ENCODE measurements at places on chromosomes 1 and 21.
A peak's percentile ranks its signal among the peaks of the same experiment; 100 is the strongest.

- DNase-seq, result no peak
These were observed 8.0 kb downstream of the LMO4 start for GRCh38 chr1:87336623-87337067.

- DNase-seq, result no peak
These were observed 271.3 kb upstream of the RGS18 start for GRCh38 chr1:191886977-191887376.

GRCh38 chr1:189787201-189787600 is 690.5 kb downstream of the BRINP3 start:
- no peak for DNase-seq

DNA sequence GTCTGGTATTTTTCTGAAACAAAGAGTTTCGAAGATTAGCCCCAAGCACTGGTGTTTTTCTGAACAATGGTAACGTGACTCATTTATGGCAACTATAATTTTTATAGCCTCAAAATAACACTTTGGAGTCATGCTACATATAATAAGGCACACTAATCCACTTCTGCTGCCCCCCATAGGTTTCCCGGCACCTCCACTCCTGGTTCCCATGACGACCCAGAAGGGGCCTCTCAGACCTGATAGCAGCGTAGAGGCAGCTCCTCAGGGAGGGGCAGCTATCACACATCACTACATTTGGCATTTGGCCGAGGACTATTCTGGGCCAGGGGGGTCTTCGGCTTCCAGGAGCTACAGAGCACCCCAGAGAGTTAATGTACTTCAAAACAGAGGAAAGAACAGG is 23.3 kb downstream of the CAPN8 start:
- DNase-seq, result no peak

GRCh38 chr1:85566890-85567289 is 13.7 kb upstream of the CCN1 start:
- no peak for DNase-seq

DNA sequence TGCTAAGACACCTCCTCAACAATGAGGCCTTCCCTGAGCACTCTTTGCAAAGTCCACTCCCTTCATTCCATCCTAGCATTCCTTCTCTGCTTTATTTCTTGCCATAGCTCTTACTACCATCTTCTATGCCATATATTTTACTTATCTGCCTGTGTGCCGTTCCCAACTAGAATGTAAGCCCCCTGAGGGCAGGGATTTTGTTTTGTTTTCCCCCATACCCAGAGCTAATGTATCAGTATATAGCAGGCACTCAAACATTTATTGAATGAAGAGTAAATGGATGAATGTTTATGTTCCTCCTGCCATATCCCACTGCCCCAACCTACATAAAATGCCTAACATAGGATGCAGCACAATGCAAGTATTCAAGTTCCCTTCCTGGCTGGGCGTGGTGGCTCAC is 14.9 kb upstream of the PPP1R15B start:
- no peak for DNase-seq

DNA sequence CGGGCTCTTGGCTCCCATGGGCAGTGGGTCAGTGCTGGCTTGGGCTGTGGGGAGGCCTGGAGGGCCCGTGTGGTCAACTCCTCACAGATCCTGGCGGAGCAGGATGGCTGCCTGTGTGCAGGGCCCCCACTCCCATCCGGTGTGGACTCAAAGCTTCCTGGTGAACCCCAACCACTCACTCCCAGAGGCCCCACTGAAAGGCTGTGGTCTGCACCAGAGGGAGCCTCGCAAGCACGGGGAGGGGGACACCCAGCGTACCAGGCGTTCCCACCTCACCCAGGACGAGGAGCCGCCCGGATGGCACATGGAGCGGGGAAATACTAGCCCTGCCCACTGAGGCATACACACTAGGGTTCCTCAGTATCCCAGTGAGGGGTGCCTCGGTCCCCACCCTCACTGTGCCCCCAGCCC is 75.4 kb upstream of the ACTRT2 start:
- no peak for DNase-seq

- DNase-seq, result peak; percentile 58
These were observed 15.0 kb downstream of the SKI start for GRCh38 chr1:2242814-2243725.

DNA sequence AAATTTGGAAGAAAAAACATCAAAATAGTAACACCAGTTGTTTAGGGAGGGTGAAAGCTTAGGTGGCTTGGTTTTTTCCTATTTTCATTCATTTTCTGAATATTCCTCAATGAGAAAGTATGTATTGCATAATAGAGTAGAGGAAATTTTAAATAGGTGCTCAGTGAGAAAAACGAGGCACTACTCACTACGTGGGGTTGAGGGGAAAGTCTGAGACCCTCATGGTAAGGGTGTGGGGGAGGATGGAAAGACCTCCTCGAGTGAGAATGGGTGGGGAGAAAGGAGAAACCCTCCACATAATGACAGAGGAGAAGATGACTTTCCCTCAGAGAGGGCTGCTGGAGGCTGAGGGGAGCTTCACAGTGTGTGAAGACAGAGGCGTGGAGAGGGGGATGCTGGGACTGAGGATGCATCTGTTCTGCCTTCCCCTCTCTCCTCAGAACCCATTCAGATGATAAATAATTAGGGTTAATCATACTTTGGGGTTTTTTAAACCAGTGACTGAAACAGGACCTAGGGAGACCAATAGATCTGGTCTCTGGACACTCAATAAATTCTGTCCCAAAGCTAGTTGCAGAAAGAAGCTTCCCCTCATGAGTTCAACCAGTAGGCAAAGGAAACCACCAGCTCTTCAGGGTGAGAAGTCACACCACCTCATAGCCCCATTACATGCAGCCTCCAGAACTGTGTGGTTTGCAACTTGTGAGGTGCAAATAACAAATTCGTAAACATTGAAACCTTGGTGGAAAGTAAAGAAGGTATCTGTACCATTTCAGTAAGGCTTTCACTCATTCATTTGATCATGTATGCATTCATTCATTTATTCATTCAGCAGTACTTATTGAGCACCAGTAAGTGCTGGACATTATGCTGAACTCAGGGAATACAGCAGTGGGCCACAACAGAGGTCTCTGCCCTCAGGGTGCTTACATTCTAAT is 17.1 kb downstream of the SLAMF7 start:
- no peak for DNase-seq

DNA sequence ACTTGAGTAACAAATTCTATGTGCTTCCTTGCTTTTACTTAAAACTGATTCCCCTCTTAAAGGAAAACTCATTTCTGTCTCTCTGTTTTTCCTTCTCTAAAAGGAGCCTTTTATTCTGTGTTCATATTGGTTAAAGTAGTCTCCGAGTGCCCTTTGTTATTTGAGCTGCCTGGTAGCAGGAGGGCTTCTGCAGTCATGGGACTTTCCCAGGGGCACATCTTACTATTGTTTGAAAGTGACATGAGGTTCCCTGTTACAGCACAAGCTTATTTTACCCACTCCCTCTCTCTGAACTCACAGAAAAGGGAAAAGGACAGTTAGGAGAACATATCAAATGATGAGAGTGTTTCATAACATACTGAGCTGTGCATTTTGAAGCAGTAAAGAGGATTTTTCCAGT is 58.1 kb upstream of the ANGPTL1 start:
- no peak for DNase-seq

- peak; percentile 53 for DNase-seq
These were observed 5.4 kb downstream of the TFF3 start for GRCh38 chr21:42309753-42310213.

GRCh38 chr21:31394309-31394708 is 50.2 kb upstream of the TIAM1 start:
- no peak for DNase-seq

- no peak for DNase-seq
These were observed 50.3 kb upstream of the MAP10 start for GRCh38 chr1:232754930-232755329.

GRCh38 chr1:111603979-111604378 is 15.6 kb upstream of the RAP1A start:
- peak; percentile 28 for DNase-seq

DNA sequence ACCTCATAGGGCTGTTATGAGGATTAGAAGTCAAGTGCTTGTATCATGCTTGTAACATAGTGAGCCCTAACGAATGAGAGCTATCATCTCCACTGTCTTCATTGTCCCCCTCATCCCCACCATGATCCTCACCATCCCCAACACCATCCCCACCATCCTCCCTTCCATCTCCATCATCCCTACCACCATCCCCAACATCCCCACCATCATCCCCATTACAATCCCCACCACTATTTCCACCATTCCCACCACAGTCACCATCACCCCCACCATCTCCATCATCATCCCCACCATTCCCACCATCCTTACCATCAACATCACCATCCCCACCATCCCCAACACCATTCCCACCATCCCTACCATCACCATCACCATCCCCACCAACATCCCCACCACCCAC is 39.1 kb upstream of the PADI1 start:
- no peak for DNase-seq

- peak; percentile 82 for DNase-seq
These were observed 292.7 kb downstream of the TPR start for GRCh38 chr1:186082235-186082937.

GRCh38 chr1:109910123-109910962 is at the start of gene CSF1:
Gene CSF1 (plus strand): TSS chr1:109910849. CDS start chr1:109911024, 175 bp downstream.
- peak; percentile 84 for DNase-seq

GRCh38 chr1:145891143-145891542 is 5.5 kb upstream of the ANKRD35 start:
- DNase-seq, result no peak

DNA sequence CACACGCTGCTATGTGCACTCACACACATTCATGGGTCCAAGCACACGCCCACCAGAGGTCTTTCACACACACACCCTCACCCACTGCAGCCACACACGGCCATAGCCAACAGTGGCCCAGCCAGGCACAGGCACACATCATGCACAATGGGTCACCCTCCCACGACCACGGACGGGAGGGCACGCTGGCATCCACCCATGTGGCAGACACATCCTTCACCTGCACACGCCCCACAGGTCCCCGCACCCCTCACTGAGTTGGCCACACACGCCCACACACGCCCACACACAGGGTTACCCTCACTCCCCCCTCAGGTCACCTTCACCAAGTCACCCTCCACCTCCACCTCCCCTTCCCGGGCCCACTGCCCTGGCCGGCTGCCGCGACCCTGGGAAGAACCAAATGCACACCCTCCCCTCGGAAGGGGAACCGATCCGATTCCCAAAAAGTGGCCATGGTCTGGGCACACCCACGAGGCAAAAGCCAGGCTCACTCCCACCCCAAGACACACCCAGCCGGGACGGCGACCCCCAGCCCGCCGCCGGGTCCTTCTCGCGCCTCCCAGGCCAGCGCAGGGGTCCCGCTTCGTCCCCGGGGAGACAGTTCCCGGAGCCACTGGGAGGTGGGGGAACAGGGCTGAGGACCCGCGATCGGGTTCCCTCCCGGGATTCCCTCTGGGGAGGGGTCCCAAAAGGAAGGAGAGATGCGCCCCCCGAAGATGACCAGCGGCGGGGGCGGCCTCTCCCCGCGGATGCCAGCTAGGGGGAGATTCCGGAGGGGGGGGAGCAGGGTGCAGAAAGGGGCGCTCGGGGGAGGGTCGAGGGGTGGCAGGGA is 860 bp downstream of the SDC3 start:
- no peak for DNase-seq

- peak; percentile 39 for DNase-seq
These were observed 7.7 kb downstream of the PADI1 start for GRCh38 chr1:17212487-17213121.

DNA sequence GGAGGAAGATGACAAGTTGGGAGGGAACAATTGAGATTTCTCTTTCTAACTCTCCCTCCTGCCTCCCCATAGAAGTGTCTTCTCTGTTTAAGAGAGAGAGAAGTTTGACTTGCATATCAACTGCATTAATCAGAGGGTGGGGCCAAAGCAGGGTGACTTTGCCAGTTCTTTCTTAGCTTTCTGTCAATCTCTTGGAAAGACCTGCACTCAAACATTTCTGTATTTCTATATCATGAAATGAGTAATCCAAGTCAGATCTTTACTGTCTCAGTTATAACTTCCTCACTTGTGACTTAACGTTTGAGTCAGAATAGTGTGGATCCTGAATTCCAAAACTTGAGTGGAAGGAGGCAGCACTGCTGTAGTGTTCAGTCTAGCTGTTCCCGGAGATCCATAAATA is 180.8 kb upstream of the KCNK2 start:
- DNase-seq, result no peak

DNA sequence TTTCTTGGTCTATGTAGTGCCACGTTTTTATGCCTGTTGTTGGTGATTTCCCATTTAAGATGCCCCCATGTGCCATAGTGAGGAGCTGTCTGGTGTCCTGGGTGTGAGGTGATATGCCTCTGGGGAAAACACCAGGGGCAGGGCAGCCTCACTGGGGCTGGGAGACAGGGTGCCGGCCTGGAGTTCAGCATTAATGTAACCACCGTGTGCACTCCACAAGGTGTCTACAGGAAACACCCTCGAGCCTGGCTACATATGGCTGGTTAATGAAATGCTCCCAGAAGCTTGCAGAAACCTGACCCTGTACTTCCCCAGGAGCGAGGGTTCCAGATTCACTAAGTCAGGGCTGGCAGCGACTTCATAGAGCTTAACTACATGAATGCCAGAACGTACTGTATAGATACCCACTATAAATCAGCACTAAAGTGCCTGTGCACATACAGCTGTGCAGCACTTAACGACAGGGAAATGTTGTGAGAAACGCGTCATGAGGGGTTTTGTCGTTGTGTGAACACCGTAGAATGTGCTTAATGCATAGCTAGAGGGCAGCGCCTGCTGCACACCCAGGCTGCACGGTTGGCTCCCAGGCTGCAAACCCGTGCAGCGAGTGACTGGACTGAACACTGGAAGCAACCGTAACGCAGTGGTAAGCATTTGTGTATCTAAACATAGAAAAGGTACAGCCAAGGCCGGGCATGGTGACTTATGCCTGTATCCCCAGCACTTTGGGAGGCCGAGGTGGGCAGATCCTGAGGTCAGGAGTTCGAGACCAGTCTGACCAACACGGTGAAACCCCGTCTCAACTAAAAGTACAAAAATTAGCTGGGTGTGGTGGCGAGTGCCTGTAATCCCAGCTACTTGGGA is 10.4 kb downstream of the TFF2 start:
- DNase-seq, result no peak

Measured in left cardiac atrium (tissue), 4 donors.